ENCODE measurements at places on chromosomes 3 and 15.
A peak's percentile ranks its signal among the peaks of the same experiment; 100 is the strongest.

DNA sequence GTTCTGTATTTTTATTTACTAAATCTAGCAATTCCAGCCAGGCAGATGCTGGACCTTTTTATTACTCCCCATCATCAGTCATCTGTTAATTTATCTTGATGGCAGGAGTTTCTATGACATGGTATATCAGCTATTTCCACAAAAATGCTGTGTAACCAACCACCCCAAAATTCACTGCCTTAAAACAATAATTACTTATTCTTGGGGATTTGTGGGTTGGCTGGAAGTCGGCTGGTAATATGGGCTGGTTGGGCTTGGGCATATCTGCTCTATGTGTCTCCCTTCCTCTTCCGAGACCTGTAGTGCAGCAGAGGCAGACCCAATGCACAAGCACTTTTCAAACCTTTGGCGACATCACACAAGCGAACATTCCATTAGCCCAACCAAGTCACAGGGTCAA, 92.1 kb upstream of the UBE2E1 start:
- DNase-seq, result no peak

DNA sequence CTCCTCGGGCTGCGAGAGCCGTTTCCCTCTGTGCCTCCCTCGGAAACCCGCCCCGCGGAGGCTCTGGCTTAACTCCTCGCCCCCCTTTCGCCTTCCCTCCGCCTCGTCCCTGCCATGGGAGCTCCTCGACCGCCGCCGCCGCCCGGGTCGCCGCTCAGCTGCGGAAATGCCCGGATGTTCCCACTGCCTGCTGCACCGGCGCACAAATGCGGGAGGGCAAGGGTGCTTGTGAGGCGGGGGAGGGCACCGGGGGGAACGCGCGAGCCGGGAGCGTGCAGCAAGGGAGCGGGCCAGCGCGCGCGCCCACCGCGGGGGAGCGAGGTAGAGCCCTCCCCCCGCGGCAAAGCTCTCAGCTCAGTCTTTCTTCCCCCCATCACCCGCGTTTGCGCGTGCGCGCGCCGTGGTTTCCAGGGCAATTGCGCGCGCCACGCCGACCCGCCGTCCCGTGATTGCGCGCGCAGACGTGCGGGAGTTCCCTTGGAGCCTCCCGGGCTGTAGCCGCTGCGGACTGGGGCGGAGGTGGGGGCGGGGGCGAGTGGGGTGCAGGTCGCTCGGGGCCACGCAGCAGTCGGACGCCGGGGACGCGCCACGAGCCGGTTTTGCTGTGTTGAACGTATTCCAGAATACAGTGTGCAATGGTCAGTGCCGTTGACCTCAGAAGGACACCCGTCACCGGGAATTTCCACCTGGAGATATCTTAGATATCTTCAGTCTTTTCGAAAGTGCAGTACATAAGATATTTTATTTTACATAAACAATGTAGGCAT, at the start of gene DMXL2:
TSS of gene DMXL2 (minus strand) at position 168 of the 767 bp plus-strand sequence. CDS start 226 bp downstream, outside the sequence.
- peak; percentile 96 for DNase-seq

- no peak for DNase-seq
Observed at GRCh38 chr3:181461381-181461780, 250.3 kb upstream of the SOX2 start.

- no peak for DNase-seq
Observed at GRCh38 chr3:157195965-157196364, 36.0 kb upstream of the CCNL1 start.

DNA sequence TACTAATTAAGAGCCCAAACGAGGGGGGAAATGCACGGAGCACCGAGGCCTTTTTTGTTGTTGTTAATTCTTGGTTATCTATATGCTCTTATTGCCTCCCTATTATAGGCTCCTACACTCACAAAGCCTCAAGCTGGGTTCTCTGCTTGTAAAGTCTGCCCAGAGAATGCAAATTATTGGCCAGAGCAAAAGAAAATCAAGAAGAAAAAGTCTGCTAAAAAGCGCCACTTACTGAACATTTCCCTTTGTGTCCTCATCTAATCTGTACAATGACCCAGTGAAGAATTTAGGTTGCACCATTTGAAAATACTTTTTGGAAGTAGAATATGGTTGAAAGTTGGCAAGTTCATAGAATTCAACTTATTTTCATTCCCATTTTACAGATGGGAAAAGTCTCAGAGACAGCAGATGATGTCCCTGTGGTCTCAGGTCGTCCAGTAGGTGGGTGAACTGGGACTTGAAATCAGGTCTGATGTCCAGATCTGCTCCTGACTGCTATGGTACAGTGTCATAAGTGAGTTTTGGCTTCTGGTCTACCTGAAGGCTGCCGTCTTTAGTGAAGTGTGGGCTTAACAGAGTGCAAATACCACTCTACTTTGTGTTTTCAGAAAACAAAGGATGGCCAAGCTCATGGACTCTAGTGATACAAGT, 1.1 kb upstream of the TNFAIP8L3 start:
- DNase-seq, result no peak

DNA sequence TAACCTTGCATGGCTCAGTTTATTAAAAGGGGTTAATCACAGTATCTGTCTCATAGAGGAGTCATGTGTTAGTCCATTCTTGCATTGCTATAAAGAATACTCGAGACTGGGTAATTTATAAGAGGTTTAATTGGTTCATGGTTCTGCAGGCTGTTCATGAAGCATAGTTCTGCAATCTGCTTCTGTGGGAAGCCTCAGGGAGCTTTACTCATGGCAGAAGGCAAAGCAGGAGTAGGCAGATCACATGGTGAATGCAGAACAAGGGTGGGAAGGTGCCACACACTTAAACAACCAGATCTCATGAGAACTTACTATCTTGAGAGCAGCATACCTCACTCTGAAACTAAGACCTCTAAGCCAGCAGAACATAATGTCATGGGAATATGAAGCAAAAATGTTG, 42.2 kb upstream of the PTX3 start:
- DNase-seq, result no peak

DNA sequence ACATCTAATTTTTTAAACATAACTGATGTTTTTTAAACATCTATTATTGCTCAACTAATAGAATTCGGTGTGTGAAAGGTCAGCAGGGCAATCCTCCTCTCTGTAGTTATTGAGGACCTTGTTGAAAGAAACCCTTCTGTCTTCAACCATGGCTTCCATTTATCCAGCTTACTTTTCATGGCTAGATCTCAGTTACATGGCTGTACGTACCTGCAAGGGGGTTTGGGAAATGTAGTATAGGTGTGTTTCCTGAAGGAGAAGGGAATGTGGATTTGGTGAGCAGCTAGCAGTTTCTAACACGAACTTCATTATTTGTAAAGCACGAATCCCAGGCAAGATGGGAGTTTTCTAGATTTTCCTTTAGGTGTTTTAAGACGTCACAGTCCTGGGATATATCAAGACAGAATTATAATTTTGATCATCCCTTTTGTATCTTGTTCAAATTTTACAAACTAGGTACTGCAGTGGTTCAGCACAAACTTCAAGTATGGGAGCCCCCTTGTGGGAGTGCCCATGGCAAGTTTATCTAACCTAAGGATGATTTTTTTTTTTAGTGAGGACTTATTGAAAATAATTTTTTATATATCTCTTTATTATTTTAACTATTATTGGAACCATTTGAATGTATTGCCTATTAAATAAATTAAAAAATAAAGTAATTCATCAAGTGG, 41.6 kb downstream of the FBXL2 start:
- DNase-seq, result no peak

- DNase-seq, result no peak
Observed at GRCh38 chr3:121552379-121552778, 6.6 kb upstream of the POLQ start.

DNA sequence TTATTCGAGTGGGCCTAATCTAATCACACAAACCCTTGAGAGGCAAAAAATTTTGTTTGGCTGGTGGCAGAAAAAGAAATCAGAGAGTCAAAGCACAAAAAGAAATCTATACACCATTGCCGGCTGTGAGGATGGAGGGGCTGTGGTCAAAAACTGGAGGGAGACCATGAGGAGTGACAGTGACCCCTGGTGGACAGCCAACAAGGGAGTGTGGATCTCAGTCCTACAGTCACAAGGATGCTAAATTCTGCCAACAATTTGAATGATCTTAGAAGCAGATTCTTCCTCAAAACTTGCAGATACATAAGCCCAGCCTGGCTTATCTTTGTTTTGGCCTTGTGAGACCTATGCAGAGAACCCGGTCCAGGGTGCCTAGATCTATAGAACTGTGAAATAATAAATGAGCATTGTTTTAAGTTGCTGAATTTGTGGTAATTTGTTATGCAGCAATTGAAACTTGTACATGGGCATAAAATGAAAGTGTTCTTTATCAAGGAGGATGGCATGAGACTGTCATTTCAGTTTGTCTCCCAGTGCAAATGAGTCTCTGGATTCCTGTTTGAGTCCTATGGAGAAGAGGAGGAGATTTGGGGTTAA, 103.0 kb upstream of the ARHGEF26 start:
- DNase-seq, result peak; percentile 60

- no peak for DNase-seq
Observed at GRCh38 chr3:35492841-35493240, 146.5 kb upstream of the ARPP21 start.

DNA sequence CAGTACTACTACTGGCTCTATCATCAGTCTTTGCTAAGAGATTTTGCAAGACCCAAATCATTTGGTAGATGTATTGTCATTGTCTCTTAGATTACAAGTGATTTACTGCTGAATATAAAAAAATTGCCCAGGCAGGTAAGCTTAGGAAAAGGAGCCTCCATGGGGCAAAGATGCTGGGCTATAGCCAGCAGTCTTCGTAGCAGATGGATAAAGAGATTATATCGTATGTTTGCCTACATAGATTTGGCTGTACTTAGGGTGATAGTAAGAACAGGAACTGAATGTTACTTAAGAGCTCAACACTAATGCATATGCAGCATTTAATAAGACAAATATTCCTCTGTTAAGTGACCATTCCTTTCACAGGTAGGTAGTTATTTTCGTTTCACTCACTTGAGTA, 48.9 kb downstream of the PTPRG start:
- DNase-seq, result no peak

Measured in NCI-H2081 (cell line).